A549 (cell line): ENCODE measurements at places on chromosomes 3 and 15. TPM values are rescaled to one million over a fixed set of nuclear protein-coding genes. Genes with fewer than 3 reads are reported as not detected.
A peak's percentile ranks its signal among the peaks of the same experiment; 100 is the strongest.

Gene AADACL2
- not detected in 3 replicates for polyA plus RNA-seq

DNA sequence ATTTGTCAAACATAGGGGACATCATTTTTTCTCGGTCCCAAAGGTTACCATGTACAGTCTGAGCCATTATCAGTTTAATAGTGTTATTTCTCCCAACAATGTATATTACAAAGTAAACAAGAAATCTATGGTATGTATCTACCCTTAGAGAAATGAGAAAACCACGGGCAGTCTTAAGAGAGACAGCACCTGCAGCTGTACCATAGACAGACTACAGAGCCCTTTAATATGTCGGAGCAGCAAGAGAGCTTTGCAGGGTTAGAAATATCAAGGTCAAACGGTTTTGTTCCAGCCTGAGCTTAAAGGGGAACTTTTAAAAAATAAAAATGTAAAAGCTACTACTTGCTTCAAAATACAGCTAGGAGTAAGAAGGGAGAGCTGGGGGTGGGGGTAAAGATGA lies 53.2 kb downstream of the SH3BP5 start:
- no peak for DNase-seq

DNA sequence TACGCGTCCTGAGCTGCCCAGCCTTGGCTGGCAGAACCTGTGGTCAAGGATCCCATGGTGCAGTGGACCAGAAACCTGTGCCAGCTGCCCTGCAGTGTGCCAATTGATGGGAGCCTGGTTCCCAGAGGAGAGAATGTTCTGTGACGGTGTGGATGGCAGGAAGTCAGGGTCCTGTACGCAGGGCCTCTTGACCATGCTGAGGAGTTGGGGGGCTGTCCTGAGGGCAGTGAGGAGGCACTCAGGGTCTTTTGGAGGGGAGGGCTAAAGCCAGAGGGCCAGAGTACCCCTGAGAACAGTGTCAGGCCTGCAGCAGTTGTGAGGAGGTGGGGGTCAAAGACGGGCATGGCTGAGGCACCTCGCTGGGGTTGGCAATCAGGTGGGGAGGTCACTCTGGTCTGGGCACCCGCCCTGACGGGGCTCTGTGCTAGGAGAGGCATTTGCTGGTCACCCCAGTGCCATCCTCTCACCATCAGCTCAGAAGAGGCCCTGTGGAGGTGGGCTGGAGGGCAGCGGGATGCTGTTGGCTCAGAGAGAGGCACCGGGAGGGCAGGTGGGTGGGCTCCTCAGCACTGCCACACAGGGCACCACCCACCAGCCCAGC lies 61.0 kb downstream of the SCN5A start:
- no peak for DNase-seq

Gene KCNMB3
- polyA plus RNA-seq, result 1.3 to 1.7 TPM (median 1.4 TPM) in 3 replicates

DNA sequence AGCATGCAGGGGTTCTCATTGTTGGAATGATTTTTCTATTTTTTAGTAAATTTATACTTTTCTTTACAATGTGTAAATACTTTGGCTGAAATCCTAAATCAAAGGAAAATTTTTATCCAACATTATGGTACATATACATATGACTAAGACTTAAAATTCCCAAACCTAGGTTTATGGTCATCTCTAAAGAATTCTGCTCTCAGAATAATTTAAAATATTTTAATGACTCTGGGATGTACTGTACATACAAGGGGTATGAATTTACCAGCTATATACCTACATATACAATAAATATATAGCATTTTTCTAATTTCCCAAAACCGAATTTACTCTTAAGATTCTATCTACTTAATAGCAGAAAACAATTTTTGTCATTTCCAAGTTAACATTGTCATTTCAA lies 137.9 kb upstream of the POU1F1 start:
- DNase-seq, result no peak

DNA sequence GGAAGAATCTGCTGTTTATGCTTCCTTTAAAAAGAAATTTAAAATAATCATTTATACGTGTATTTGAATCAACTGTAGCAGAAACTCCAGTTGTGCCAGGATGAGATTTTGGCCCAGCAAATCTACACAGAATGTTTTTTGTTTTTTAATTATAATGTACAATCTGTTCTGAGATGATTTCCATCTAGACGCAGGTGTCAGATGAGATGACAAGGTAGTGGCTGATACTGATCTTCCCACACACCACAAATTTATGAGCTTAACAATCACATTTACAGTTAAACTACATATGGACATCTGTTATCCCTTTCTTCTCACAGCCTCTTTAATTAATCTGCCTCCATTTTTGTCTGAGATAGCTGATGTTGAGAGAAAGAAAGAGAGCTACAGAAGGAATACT lies 23.6 kb downstream of the DCLK3 start:
- no peak for DNase-seq

DNA sequence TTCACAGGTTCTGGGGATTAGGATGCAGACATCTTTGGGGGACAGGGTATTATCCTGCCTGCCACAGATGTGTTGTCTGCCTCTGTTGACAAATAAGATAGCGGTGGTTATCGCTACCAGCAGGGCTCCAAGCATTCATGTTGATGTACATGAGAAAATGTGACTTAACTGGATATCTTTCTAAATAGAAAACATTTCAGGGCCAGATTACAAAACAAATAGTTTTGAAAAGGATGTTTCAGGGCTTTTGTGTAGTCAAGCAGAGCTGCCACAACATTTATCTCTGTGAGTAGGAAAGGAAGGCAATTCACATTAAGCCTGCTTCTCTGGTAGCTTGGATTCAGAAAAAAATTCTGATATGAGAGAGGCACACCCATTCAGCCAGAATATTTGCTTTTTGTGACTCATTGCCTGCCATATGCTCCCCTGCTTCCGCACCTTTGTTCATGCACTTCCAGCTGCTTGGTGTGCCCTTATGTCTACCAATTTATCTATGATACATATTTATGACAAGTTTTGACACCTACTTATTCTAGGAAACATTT lies 22.8 kb downstream of the PLS1 start:
- DNase-seq, result peak; percentile 64

DNA sequence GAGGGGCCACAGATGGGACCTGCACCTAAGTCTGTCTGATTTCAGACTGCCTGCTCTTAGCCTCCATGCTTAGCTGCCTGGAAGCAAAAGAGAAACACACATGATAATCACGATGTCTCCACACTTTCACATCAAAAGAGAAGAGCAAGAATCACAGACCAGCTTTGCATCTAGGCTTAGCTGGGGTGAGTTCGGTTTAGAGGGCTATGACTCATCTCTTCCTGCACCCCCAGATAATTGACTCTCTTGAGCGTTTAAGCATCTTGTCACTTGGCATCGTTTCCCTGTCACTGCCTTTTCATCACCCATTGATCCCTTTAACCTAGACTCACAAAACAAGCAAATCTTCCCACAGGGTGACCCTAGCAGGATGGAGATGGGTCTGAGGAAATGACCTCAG lies 124.0 kb downstream of the NTRK3 start:
- DNase-seq, result no peak

- no peak for DNase-seq
Observed at GRCh38 chr3:54536450-54536849, 391.4 kb downstream of the LRTM1 start.

DNA sequence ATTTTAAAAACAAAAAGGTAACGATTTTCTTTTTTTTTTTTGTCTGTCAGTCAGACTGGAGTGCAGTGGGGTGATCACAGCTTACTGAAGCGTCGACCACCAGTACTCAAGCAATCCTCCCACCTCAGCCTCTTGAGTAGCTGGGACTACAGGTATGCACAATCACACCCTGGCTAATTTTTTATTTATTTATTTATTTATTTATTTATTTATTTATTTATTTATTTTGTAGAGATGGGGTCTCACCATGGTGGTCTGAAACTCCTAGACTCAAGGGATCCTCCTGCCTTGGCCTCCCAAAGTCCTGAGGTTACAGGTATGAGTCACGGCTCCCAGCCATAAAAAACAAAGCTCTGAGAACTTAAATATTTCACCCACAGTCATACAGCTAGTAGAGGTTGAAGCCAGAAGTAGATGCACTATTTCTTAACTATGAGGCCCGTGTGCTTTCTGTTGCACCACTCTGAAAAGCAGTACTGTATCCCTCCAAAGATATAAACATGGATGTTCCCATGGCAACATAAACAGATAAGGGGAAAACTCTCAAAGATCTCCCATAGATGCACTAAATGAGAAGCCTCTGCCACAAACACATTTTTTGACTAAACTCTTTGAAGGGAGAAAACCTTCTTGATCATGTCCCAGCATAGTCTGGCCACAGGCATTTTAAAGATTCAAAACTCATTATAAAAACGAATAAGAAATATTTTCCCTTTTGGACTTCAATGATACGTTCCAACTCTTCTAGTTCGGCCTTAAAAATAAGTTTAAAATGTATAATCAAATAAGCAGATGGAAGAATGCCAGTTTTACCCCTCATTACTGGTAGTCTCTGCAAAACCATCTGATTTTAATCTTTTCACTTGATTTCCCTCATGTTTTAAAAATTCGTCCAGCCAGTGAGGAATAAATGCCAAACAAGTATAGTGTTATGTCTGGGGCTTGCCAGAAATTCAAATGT lies 162.3 kb upstream of the ARHGEF26 start:
- DNase-seq, result no peak

Gene OIP5
- 21.7 to 23.2 TPM (median 22.4 TPM) in 3 replicates for polyA plus RNA-seq

Gene CSPG5
- 0.93 to 1.1 TPM (median 1.1 TPM) in 3 replicates for polyA plus RNA-seq

Gene CRABP1
- 0.79 to 1.1 TPM (median 1.0 TPM) in 3 replicates for polyA plus RNA-seq
